ENCODE measurements at places on chromosomes 7 and 10.

DNA sequence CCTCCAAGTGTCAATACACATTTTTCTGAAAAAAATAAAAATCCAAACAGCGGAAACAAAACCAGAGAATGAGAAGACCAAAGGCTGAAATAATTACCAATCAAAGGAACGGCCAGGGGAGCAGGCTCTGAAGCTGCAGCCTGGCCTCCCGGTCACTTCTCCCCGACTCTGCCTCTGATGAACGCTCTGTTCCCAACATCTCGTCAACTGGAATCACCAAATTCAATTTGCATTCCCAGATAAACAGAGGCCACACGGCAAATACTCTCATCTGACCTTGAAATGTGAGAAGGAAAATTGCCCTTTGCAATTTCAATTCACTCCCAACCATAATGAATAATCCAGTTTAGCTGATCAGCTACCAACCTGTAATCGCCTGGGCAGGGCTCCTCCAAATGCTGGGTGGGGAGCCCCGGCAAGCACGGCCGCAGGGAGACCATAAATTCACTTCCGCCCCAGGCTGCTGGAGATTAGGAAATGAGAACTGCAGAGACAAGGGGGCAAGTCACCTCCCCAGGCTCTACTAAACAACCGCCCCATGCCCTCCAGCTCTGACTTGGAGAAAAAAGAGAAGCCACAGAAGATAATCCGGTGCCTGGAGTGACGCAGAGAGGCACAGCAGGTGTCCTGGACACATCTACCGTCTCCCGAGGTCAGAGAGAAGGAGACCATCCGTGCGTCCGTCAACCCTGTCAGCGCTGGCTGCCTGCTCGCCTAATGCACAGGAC is 153.2 kb downstream of the MAD1L1 start:
- no peak for DNase-seq

- peak; percentile 67 for DNase-seq
These were observed 644 bp downstream of the SORBS1 start for GRCh38 chr10:95560278-95561176.

- DNase-seq: no peak
These were observed 158.9 kb downstream of the EGFR start for GRCh38 chr7:55177589-55178261.

DNA sequence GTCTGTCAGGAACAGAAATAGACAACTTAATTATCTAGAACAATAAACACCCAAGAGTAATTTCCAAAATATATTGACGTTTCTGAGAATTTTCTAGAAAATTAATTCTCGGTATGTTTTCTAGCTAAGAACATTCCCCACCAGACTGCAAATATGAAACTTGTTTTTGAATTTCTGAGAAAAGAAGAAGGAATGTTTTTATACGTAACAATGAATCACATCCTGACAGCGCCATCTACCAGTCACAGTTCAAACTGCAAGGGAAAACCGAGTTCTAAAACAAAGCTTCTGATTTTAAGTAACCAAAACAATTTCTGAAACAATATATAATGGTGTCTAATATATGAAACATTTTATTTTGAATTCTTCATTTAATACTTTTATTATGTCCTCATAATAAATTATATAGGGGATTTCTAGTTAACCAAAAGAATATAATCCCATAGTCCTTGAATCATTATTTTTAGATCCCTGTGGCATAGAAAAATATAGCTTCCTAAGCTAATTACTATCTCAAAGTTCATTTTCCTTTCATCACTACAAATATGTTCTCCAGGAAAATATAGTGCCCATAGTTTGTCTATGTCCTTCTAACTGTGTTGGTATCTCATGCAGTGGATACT is 34.5 kb upstream of the MEOX2 start:
- DNase-seq: no peak

- DNase-seq: no peak
These were observed 749.0 kb downstream of the SUGCT start for GRCh38 chr7:40883826-40884225.

DNA sequence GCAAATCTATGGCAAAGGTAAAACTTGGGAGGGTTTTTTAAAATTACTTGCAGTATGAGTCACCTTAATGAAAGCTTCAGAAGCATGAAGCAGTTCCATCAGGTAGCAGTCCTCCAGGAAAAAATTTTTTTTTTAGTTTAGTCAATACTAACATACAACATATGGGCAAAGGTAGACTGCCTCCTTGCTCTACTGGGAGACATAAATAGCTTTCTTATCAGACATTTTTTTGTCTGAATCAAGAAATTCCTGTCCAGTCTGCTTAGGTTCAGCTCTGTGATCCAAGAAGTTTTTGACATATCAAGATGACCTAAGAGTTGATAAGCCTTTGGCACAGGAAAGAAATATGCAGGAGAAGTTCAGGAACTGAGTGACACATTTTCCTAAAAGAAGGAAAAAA is 171.5 kb upstream of the TCF7L2 start:
- DNase-seq: no peak

DNA sequence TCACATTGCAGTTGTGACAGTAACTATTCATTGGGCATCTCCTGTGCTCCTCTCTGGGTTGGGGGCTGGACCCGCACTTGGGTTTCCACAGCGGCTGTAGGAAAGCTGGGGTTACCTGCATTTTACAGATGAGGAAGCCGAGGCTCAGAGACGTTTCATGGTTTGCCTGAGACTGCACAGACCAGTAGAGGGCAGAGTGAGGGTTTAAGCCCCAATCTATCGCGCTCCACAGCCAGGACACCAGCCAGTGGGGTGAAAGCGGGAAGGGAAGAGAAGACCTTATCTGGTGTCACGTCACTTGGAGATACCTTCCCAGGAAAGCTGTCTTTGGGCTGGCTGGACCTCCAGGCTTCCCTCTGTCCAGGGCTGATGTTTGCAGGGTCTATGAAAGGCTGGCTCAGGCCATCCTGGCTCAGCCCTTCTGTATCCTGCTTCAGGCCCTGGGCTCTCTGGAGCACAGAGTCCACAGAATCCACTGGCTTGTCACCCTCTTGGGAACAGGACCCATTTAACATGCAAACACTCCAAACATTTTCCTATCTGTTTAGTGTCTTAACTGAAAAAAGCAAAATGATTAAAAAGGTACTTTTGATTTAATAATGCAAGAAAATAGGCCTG is 167.7 kb downstream of the EMX2 start:
- no peak for DNase-seq

DNA sequence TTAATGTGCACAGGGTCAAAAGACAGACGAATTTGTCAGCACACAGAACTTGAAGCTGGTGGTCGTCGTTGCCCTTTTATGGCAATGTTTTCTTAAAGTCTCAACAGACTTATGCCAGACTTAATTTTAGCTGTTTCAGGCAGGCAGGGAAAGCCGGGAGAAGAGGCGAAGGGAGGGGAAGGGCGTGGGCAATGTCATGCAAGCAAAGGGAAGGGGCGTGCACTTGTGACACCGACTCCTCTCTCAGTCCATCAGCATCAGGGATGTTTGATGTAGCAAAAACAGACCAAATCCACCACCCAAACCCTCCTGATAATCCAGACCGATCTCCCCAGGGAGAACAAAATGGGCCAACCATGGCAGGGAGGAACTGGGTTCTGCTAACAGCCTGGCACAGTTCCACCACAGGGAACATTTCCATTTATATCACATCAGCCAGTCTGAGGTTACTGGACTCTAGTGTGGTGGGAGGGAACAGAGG is 118.1 kb upstream of the RHEB start:
- DNase-seq: no peak

- DNase-seq: no peak
These were observed 63.2 kb downstream of the DGKB start for GRCh38 chr7:14839307-14839706.

DNA sequence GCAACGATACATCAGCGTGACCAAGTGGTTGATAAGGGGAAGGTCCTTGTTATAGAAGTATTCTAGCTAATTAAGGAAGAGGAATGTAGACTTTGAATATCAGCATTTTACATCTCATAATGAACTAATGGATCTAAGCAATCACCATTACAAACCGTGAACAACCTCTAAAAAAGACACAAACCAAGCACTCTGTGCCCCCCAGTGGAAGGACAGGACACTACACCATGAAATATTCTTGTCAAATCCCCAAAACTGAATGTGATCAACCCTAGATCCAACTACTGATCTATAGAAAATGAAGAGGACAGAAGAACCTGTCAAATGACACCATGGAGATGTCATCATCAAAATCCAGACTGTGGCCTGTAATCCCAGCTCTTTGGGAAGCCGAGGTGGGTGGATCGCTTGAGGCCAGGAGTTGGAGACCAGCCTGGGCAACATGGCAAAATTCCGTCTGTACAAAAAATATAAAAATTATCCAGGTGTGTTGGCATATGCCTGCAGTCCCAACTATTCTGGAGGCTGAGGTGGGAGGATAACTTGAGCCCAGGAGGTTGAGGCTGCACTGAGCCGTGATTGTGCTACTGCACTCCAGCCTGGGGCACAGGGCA is 111.3 kb upstream of the CARD11 start:
- DNase-seq: peak; percentile 27

- no peak for DNase-seq
These were observed 94.2 kb downstream of the HIP1 start for GRCh38 chr7:75644589-75644988.

GRCh38 chr7:55939514-55940123 is 12.1 kb upstream of the MRPS17 start:
- DNase-seq: no peak

- no peak for DNase-seq
These were observed 64.1 kb downstream of the HHEX start for GRCh38 chr10:92753865-92754264.

- no peak for DNase-seq
These were observed 88.1 kb upstream of the DDC start for GRCh38 chr7:50653126-50653864.

DNA sequence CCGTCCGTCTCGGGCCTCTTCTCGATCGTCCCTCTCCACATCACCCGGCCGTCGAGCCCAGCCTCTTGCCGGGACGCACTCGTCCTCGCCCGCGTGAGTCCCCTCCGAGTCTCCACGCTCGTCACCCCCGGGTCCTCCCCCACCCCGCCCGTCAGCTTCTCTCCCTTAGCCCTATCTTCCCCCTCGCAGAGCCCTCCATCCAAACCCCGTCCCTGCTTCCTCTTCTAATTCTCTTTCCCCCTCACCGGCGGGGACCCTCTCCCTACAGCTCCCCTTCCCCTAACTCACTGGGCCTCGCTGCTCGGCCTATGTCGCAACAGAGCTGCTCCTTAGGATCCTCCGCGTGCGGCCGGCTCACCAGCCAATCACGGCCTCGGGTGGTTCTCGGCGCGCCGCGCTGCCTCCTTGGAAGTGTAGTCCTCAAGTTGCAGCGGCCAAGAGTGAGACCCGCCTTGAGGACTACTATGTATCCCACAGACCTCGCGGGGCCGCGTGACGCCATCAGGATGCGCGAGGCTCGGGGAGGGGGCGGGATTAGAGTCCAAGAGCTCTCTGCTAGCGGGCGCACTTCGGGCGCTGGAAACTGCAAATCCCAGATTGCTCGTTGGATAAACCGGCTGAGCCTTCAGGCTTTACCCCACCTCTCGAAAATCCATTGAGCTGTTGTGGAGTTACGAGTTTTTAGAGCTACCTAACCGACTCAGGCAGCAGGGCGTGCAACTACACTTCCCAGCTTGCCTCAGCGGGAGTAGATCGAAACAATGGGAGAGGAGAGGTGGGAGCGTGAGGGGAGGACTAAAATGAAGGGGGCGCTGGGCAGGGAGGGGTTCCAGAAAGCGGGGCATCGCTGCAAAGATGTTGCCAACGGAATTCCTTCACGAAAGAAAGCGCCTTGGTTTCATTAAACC is at the start of gene ABCF2:
ABCF2 (minus strand) TSS at position 331 of the 908 bp plus-strand sequence. CDS start 747 bp downstream, outside the sequence.
- peak; percentile 97 for DNase-seq

DNA sequence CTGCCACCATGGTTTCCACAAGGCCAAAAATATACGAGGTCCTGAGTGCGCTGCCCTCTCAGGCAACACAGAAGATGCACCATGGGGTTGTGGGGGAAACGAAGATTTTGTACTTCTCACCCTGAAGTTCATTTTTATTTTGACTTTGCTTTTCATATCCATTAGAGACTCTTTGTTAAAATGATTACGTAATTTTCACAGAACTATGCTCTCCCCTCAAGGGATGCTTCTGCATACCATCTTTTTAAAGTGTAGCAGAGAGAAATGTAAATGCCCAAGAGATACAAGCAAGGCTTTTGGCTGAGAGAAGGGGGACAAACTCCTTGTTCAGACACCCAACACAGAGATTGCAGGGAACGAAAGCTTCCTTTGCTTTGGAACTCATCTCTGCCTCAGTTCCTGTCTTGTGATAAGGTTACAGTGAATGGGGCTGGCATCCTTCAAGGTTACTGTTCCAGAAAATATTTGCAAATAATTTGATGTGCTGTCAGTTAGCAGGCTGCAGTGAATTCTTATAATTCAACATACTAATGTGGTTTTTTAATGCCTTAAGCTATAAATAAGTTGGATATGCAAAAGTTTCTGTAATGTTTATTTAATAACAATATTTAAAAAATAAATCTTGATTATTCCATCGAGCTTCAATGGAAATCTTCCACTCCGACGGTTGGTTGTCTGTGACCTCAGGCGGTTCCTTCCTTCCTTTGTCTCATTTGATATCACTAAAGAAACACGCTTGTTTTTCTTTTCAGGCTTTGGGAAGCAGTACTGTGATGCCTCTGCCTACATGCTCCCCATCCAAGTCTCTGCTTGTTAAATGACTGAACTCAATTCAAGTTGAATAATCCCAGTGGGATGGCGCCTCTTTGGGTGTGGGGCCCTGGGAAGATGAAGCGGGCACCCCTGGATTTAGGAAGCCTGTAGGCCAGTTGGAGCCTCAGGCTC is 209.3 kb upstream of the CTBP2 start:
- DNase-seq: no peak

DNA sequence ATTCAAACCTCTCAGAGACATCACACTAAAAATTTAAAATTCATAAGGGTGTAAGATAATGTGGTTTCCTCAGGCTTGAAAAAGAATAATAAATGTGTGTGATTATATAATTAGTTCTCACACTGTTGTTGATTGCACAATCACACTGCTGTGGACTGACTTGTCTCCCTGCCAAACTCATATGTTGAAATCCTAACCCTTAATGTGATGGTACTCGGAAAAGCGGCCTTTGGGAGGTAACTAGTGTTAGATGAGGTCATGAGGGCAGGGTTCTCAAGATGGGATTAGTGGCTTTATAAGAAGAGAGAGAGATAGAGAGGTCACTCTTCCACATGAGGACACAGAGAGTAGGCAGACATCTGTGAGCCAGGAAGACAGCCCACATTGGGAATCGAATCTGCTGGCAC is 128.5 kb upstream of the COL1A2 start:
- DNase-seq: no peak

- peak; percentile 44 for DNase-seq
These were observed 22.3 kb downstream of the AMZ1 start for GRCh38 chr7:2710286-2710655.

DNA sequence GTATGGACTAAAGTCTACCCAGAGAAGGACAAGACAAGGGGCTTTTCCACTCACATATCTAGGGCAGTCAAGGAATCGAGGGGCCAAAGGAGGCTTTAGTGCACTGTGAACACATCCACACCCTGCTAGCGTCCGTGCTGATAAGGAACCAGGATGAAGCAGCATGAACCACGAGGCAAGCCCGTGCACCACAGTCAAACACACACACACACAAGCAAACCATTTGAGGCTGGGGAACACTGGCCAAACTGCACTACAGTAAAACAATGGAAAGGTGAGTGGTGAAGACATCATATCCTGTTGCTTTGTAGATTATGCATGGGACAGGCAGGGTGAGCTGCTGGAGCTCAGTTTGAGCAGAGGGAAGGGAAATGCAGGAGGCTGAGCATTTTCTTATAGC is 177.4 kb upstream of the CDCA7L start:
- no peak for DNase-seq

GRCh38 chr7:30887464-30887872 is 24.2 kb upstream of the AQP1 start:
- no peak for DNase-seq
